ENCODE measurements at places on chromosomes 1 and 21.

DNA sequence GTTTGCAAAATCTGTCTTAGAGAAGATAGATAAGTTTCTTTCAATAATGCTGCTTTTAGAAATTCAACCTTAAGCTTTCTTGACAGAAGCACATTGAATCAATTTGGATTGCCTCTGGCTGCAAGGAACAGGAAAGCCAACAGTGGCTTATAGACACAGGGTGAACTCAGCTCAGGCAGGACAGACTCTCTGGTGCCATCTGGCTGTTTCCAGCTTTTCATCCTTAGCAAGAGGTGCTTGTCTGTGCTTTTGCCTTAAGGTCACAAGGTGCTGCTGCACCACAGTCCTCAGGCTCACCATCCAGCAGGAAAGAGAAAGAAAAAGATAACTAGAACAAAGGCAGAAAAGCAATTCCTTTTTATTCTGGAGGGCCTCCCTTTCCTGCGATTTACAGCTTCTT, 93.7 kb upstream of the ETS2 start:
- DNase-seq: no peak

DNA sequence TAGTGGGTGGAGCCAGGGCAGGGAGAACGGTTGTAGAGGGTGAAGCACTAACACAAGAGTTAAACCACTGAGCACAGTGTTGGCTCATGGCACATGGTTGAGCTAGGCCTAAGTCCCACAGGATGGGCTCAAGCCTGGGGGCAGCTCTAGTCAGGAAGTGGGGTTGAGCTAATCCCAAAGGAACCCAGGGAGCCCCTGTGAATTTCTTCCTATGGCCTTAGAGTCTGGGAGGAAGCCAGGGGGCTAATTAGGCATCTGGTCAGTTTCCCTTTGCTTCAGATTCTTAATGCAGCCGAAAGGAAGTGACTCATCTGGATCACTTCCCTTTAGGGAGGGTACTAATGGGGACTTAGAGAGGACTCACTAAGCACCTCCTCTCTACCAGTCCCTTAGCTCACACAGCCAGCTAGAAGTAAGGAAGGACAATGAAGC, 10.1 kb downstream of the CFAP45 start:
- no peak for DNase-seq

DNA sequence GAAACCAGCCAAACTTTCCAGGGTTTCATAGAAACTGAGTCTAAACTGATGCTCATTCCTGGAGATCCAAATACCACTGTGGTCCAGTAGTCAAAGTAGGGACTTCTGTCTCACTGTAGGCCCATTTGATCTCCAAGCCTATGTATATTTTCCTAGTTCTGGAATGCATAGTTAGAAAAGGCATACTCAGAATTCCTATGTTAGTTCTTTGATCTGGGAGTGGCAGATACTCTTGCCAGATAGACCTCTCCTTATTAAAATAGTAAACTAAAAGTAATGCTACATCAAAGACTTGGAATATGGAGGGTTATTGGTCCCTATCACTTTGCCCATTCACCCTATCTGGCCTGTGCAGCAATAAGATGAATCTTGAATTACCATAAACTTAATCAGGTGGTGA, 10.4 kb upstream of the SGIP1 start:
- no peak for DNase-seq

DNA sequence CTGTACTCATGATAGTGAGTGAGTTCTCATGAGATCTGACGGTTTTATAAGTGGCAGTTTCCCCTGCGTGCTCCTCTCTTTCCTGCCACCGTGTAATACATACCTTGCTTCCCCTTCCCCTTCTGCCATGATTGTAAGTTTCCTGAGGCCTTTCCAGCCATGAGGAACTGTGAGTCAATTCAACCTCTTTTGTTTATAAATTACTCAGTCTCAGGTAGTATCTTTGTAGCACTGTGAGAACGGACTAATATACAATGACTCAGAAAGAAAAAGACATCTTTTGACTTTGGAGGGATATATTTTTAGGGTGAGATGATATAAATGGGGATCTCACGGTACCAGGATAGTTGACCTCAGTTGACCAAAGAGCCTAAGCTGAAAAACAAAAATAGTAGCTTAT, 74.7 kb upstream of the BACH1 start:
- no peak for DNase-seq

DNA sequence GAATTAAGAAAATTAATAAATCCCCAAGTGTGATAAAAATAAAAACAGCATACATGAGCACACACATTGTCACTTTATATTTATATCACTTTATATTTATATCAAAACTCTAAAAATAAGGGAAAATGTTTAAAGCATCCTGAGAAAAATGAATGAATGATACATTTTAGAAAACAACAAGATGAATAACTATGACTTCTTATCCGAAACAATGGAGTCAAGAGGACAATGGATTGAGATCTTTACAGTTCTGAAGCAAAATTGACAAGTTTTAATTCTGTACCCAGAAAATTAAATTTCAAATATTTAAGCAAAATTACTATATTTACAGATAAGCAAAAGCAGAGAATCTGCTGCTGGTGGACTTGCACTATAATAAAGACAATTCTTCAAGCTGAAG, 512.6 kb downstream of the MRPL39 start:
- DNase-seq: no peak

DNA sequence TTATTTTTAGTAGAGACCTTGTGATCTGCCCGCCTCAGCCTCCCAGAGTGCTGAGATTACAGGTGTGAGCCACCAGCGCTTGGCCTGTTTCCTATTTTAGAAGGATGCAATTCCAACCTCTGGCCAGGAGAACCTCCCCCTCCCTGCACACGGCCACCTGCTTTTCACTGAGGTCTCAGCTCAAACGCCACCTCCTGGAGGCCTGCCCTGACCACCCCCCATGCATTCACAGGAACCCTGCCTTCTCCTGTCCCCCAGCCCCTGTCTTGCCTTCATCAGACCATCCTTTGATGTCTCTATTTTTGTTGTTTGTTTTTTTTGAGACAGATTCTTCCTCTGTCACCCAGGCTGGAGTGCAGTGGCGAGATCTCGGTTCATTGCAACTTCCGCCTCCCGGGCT, 2.3 kb downstream of the SRM start:
- no peak for DNase-seq

DNA sequence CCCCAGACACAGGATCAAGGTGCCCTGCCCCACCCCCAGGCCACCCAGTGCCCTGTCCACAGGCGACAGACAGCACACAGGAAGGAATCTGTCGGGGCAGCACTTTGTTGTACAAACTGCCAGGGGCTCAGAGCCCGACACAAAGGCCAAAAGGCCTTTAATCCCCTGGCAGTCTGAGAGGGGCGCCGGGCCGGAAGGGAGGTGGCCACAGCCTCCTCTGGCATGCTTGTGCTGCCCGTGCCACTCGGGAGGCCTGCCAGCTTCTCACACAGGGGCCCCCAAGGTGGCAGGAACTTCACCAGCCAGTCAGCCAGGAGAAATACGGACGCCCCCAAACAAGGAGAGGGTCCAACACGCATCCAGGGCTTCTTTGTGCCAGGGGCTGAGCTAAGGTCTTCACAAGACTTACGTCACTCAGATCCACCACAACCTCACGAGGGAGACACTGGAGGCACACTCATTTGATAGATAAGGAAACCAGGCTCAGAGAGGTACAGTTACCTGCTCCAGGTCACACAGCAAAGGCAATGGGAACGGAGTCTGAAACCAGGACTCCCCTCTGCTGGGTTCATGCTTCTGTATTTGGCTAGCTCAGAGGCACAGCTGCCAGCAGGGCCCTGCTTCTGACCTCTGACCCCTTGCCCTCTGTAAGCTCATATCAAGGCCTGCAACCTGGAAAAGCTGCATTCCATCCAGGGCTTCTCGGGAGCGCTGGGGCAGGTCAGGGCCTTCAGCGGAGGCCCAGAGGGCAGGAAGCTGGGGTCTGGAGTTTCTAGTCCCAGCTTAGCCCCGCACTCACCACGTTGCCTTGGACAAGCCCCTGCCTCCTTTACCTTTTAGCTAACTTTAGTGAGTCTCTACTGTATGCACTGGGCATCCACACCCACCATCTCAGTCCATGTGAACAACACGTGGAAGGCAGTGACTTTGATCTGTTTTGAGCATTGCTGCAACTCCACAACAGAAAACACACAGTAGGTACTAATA, 34.8 kb downstream of the HSPG2 start:
- DNase-seq: no peak

GRCh38 chr1:153734396-153735089, 6.7 kb downstream of the INTS3 start:
- no peak for DNase-seq

GRCh38 chr1:210516697-210517459, 188.2 kb downstream of the HHAT start:
- no peak for DNase-seq

- no peak for DNase-seq
Observed at GRCh38 chr1:38834221-38834782, 25.3 kb downstream of the RRAGC start.

DNA sequence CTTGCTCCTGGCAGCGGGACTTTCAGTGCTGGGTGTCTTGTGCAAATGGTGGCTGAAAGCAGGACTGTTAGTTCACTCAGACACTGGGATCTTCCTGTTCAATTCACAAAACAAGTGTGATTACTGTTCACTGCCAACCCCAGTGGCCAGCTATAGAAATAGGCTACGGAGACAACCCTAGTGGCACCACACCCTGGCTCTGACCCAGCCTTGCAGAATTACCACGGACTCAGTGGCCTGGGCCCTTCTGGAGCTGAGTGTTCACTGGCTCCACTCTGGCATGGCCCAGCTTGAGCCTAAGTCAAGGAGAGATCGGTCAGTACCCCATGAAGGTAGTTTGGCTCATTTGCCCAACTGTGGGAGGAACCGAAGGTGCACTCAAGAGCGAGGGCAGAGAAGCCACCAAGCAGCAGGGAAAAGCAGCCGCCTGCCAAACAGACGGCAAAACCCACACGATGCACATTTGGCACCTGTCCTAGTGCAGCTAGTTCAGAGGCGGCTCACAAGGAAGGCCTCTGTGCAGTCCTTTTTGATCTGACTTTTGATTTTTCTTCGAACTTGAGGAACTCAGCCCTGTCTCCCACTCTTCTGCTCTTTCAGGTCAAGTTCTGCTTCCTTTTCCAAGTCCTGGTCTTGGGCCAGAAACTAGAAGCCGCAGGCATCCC, 5.9 kb downstream of the KIAA2013 start:
- DNase-seq: no peak

- DNase-seq: no peak
Observed at GRCh38 chr21:16568661-16569060, 838.9 kb downstream of the USP25 start.

- peak; percentile 96 for DNase-seq
Observed at GRCh38 chr1:229227298-229227919, 43.5 kb upstream of the RAB4A start.

DNA sequence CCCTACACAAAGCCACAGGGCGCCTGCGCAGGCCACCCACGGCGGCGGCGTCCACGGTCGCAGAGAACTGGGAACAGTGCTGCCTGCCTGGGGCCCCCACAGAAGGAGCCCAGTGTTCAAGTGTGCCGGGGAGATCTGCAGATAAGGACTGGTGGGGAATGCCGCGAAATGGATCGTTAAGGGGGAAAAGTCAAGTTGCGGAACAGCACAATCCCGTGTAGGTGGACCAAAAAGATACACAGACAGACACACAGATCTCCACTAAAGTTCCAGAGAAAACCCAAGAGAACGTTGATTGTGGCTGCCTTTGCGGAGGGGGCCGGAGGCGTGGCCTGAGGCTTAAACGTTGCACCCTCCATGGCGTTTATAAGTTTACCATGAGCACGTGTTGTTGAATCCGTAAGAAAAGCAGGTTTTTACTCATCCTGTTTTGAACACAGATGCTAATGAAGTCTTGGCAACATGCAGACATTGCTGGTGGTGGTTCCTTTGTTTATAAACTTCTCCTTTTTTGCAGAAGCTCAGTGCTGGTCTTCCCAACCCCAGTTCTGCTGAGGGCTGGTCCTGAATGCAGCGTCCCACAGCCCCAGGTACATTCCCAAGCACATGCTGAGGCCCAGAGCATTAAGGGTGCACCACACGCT, 4.1 kb downstream of the SPATC1L start:
- no peak for DNase-seq

GRCh38 chr21:14773777-14774345, 227.7 kb upstream of the SAMSN1 start:
- no peak for DNase-seq

DNA sequence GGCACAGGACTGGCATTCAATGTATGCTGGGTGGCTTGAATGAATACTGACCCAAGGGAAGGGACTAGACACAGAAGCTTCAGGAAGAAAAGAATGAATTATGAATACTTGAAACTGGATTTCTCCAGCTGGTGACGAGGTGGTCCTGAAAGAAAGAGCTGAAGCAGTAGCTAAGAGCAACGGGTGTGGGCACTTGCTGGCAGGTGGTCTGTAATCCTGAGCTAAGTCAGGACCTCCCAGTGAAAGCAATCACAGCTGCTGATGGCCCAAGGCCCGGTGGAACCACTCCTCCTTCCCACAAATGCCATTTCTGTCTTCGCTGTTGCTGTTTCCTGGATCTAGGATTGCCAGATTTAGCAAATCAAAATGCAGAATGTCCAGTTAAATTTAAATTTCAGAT, 47.0 kb downstream of the NEK2 start:
- no peak for DNase-seq

DNA sequence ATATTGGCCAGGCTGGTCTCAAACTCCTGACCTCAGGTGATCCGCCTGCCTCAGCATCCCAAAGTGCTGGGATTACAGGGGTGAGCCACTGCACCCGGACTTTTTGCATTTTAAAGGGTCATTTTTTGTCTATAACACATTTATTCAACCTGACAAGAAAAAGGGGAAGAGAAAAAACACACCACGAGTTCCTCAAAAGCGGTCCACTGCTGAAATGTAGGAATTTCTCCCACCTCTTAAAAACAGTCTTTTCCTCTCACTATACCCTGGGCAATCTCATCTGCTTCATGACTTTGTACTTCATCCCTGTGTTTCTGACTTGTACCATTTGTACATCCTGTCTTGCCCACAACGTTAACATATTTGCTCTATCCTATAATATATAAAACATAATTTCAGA, 413.3 kb upstream of the PTBP2 start:
- no peak for DNase-seq

DNA sequence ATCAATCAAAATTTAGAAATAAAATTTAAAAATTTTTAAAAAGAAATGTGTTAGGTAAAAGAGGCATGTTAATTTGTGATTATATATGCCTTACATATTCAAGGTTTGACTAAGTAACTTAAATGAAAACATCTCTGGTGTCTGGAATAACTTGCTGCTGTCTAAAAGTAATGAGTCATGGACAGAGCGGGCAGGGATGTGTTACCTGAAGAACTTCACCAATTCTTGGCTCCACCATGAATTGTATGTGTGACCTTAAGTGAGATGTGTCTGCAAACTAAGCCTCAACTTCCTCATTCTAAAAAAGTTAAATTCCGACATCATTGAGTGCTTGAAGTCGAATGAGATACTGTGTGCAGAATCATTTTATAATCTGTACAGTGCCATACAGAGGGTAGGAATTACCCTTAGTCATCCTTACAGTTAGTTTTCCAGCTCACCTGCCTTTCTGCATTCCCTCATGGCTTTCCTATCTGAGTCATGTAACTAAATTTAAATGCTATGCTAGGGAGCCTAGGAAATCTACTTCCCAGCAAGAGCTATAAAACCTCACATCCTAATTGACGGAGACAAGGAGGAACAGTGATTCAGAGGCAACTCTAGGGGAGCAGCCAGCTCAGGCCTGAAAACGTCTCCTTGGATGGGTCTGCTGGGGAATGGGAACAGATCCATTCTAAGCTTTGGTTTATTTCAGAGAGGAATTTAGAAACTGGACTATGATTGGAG, 100.7 kb upstream of the TSPAN2 start:
- DNase-seq: no peak

GRCh38 chr1:190453550-190453949, 24.1 kb downstream of the BRINP3 start:
- DNase-seq: no peak

- DNase-seq: no peak
Observed at GRCh38 chr1:84692391-84692790, 2.1 kb upstream of the SSX2IP start.
